Central memory CD4-positive, alpha-beta T cell (primary cell): ENCODE measurements at places on chromosomes 6 and 20.

- DNase-seq, result no peak
Measured at GRCh38 chr6:26362836-26363220, 2.2 kb upstream of the BTN3A2 start.

GRCh38 chr20:52263757-52264156 lies 72.2 kb upstream of the ZFP64 start:
- DNase-seq, result no peak

GRCh38 chr6:31836474-31837368 lies 9.2 kb downstream of the HSPA1B start:
- DNase-seq, result peak; percentile 25

- no peak for DNase-seq
Measured at GRCh38 chr6:26258212-26258977, 106.6 kb upstream of the BTN3A2 start.

GRCh38 chr6:152993431-152993830 lies 9.1 kb downstream of the MTRF1L start:
- no peak for DNase-seq

- no peak for DNase-seq
Measured at GRCh38 chr20:47370850-47371782, 14.6 kb upstream of the ZMYND8 start.

DNA sequence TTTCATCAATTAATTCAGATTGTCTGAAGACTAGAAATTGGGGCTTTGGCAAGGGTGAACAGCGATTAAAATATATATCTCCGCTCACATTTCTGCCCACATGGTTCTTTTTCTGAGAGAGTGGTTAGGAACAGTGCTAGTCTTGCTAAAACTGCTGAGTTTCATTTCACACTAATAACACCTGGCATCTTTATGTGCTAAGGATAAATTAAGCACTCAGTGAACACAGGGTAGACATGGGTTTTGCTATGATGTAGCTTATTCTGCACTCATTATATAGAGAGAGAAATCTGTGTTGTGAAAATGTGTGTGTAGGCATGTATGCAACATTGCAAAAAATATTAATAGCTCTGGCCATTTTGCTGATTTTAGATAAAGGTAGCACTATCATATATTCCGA lies 623.4 kb upstream of the FLRT3 start:
- no peak for DNase-seq

- DNase-seq, result no peak
Measured at GRCh38 chr20:14790771-14791620, 453.6 kb upstream of the FLRT3 start.

GRCh38 chr6:3023663-3024483 lies 24.2 kb downstream of the NQO2 start:
- DNase-seq, result peak; percentile 76

DNA sequence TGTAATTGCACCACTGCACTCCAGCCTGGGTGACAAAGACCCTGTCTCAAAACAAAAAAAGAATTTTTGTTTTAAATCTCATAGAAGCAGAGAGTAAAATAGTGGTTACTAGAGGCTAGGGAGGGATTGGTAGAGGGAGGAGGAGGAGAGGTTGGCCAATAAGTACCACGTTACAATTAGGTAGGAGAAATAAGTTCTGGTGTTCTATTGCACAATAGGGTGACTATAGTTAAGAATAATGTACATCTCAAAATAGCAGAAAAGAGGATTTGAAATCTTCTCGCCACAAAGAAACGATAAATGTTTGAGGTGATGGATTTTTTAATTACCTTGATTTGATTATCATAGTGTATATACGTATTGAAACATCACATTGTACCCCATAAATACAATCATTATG lies 27.1 kb upstream of the TOP1 start:
- no peak for DNase-seq

DNA sequence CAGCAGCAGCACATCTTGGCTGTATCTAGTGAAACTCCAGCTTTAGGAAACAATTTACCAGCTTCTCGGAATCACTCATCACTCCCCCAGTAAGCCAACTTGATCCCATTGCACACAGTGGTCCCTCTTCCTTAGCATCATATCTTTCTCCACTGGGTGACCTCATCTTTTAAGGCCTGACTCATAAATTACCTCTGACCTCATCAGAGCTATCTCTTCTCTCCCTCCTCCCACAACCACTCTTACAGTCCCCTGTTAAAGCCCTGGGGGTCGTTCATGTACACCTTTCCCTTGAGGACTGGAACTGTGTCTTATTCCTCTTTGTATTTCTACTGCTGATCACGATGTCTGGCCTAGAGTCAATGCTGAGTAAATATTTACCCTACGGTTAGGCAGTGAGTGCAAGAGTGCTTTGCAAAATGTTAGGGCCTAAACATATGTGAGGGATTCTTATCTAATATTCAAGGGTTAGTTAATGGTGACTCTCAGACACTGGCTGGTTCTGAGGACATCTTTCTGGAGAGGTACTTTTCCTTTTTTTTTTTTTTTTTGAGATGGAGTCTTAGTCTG lies 187.2 kb downstream of the LRFN2 start:
- DNase-seq, result no peak

DNA sequence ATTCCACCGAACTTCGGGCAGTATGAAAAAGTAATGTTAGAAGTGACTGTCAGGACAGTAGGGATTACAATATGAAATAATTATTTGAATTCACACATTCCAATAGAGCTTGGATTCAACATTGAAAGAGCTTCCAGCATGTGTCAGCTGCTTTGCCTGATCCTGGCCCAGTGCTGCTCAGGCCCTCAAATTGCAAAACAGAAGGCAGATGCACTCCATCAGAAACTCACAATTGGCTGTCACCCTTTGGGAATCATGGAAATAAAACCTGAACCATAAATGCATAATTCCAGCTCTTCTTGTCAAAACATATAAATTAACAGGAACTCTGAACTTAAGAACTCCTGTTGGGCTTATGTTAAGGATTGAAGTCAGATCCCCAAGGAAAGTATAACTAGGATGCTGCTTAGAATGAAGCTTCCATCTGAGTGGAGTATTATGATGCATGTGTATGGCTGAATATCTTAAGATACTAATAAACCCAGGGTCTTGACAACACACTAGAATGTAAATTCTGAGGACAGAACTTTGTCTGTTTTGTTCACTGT lies 1.8 kb upstream of the NDUFAF4 start:
- no peak for DNase-seq

DNA sequence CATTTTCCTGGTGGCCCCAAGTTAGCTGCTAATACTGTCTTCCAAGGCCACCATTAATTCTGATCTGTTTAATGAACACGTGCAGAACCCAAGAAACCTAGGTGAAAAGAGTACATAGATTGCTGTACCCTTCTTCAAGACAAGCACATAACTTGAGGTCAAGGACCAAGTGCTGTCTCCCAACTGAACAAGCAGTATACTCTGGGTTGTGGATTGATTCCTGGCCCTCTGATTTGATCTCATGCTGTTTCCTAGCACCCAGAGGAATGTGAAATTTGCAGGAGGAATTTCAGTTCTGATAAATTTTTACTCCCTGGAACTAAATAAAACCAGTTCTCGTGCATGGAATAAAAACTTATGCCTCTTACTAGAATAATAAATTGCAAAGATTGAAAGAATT lies 75.6 kb downstream of the MTFR2 start:
- DNase-seq, result no peak

DNA sequence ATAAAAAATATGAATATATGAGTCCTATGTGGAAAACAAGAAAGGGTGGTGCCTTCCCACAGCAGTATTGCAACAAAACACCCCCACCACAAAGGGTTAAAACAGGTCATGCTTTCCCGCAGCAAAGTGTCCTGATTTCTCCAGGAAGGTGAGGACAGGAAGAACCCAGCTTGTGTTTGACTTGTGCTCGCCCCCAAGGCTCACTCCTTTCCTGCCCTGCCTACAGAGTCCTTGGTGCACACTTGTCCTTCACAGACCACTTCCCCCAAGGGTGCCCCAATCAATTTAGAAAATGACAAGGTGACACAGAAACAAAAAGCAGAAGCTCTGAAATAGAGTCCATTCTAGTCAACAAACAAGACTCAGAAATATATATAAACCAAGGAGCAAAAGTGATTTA lies 237.4 kb downstream of the PTPRK start:
- no peak for DNase-seq

DNA sequence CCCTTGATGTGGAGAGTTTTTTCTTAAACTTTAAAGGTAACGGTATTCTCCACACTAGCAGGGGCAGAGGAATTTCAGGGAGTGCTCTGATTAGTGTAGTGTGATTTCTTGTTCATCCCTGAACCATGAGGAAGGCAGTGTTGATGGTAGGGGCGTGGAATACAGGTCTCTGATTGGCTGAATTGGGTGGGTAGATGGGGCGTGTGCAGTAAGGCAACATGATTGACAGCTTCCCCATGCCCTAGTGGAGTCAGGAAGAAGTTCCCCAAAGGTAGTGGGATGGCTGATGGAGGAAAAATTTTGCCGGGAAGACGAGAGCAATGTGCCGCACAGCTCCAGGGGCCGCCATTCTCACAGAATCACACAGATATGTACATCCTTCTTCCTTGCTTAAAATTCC lies 97.4 kb upstream of the SALL4 start:
- no peak for DNase-seq
